Transverse colon (tissue), 4 donors: ENCODE measurements at places on chromosomes 5 and 9.
A peak's percentile ranks its signal among the peaks of the same experiment; 100 is the strongest.

DNA sequence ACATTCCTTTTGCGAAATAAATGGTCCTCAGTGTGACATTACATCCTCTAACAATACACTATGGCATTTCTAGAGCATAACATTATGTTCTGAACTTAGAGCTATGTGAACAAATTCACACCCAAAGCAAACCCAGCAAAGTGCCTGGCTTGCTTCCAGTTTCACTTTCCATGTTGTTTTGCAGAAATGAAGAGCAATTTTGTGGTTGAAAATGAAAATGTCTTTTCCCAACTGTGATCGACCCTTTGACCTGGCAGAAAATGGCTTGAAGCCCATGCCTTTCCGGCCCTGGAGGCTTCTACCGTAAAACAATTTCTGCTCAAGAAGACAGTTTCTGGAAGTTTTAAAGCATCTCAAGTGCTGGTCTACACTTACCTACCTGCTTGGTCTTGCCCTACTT, 344.7 kb upstream of the RGMB start:
- peak; percentile 35 for DNase-seq

- DNase-seq: no peak
Observed at GRCh38 chr5:132375957-132376356, 6.4 kb downstream of the SLC22A5 start.

- no peak for DNase-seq
Observed at GRCh38 chr9:136197930-136198604, 6.9 kb downstream of the LHX3 start.

DNA sequence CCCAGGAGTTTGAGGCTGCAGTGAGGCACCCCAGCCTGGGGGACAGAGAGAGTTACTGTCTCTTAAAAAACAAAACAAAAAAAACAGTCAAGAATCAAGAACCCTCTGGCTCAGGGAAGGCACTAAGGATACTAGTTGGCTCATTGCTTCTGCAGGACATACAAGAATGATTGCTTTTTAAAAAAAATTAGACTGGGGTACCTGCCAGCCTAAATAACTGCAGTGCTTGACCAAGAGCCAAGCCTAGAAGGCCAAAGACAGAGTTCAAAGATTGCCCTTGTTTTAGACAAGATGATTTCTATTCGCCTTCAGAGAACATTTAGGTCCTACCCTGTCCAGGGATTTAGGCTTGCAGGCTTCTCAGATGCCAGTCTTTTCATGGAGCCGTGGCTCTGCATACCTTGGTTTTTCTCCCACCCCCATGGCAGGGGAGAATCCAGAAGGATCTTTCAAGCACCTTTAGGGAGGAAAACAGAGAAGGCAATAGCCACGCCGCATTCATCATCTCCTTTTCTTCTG, 93.7 kb upstream of the IL6ST start:
- DNase-seq: no peak

- DNase-seq: peak; percentile 22
Observed at GRCh38 chr5:32531885-32532520, 53.4 kb upstream of the SUB1 start.

DNA sequence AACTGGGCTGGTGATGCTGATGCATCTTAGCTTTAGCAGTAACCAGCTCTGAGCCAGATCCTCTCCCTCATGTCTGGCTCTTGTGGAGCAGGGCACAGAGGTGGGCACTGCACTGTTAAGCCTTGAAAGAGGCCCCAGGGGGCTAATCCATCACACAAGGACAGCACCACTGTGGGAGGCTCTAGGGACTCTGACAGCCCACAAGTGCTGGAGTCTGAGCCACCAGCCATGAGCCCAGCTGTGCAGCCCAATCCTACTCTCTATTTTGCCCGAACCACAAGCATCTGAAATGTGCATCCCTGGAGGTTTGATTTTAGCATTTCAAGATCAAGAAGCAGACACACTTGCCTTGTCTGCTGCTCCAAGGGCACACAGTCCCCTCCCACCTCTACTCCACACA, 407.1 kb upstream of the TRPC7 start:
- DNase-seq: no peak

- DNase-seq: no peak
Observed at GRCh38 chr5:166772770-166773169, 1518.7 kb upstream of the WWC1 start.

- DNase-seq: no peak
Observed at GRCh38 chr9:136058801-136059302, 36.2 kb downstream of the NACC2 start.

DNA sequence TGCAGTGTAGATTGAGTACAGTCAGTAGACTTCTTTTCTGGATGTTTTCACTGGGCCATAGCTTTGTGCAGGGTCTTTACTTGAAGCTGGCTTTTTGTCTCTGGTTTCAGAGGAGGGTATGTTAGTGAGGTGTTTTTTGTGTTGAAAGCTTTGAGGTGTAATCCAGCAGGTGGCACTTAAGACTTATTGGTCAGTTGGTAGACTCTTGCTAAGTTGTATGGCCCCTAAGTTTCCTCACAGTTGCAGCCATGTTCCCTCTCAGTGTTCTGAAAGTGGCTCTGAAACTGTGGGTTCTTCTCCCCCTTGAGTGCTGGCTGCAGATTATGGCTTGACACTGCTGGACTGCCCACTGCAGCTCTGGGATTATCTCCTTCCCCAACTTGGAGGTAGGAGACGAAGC, 55.7 kb upstream of the SLC44A1 start:
- DNase-seq: no peak

GRCh38 chr9:134211811-134212485, 47.6 kb upstream of the RNU6ATAC start:
- no peak for DNase-seq

GRCh38 chr9:16268067-16268881, 602.2 kb downstream of the BNC2 start:
- DNase-seq: no peak

DNA sequence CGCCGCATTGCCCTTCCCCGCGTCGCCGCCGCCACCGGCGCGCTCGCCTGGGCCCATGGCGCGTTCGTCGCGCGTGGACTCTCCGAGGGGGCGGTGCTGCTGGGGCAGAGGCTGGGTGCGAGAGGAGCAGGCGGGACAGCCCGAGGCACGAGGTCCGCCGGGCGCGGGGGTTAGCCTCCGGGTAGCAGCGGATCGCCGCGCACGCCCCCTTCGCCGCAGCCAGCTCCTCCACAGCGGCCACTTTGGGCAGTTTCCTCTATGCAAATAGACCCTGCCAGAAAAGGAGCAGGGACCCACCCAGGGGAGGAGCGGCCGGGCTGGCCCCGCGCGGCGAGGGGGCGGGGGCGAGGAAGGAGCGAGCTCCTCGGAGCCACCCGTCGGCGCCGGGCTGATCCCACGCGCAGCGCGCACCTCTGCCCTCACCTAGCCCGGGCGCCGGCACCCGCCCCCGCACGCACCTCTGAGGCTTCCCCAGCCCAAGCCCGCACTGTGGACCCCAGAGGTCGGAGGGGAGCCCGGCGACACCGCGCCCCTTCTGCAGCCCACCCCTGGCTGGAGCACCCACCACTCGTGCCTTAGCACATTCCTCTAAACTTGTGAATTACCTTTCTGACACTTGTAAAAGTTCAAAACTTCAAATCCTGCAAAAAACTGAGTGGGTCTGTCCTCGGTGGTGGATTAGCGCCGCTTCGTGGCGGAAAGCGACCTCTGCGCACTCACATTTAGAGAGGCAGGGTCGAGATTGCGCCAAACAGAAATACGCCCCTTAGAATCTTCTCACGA, at the start of gene COL23A1:
TSS of gene COL23A1 (minus strand) at position 253 of the 783 bp plus-strand sequence.
- DNase-seq: peak; percentile 22

DNA sequence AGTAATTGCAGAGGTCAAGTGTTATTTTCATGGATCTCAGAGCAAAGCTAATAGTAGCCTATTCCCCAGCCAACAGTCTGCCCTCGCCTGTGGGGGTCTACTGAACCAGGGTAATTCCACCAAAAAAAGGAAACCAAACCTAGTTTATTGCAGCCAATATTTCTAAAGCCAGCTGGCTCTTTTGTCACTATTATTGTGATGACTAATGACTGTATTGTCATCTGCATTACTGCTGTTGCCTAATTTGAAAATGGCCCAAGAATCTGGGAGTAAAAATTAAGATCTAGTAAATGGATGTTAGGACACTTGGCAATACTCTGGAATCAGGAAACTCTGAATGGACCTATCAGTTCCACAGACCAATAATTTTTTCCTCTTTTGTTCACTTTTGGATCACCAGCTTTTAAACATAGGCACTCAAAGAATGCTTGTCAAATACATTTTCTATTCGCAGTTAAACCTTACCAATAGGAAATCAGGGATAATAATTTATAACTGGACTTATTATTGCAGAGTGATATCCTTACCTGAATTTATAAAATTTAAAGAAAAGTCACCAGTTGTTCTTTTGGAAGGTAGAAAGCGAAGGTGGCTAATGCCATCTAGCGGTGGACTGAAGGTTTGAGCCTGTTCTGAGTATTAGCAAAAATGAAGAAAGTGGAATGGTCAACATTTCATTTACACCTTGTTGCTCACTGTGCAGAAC, 69.2 kb downstream of the SYK start:
- peak; percentile 37 for DNase-seq

DNA sequence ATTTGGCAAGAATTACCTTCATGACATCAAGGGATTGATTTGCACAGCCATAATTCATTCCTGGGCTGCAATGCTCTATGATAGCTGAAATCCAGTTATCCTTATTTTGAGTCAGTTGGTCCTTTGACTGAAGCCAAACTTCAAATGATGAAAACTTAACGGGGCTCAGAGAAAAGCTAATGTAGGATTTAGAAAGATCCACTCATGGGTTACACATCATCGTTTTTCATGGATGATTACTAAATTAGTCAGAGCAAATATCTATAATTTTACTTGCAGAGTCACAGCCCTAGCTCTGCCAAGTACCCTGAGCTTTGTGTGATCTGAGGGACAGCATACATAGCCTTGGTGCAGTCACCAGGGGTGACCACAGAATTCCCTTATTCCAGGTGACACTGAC, 27.3 kb upstream of the MUSK start:
- DNase-seq: no peak

GRCh38 chr9:110266795-110267194, 10.5 kb upstream of the TXN start:
- no peak for DNase-seq

DNA sequence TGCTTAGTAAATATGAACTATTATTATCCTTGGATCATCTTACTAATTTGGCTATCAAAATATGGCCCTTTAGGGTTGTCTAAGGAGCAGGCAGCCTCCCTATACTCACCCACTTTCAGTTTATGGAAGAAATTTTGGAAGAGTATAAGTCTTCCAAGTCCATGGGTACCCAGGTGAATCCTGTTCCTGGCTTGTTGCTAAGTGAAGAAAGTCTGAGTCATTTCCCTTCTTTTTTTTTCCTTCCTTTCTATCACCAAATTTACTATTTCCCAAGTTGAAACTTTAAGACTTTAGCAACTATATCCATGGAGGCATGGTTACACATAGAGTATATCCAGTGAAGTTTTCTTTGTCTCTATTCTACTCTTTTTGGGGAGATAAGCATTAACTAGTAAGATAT, 184.0 kb upstream of the ACTBL2 start:
- DNase-seq: no peak

- DNase-seq: no peak
Observed at GRCh38 chr9:130483371-130483971, 38.7 kb downstream of the ASS1 start.

DNA sequence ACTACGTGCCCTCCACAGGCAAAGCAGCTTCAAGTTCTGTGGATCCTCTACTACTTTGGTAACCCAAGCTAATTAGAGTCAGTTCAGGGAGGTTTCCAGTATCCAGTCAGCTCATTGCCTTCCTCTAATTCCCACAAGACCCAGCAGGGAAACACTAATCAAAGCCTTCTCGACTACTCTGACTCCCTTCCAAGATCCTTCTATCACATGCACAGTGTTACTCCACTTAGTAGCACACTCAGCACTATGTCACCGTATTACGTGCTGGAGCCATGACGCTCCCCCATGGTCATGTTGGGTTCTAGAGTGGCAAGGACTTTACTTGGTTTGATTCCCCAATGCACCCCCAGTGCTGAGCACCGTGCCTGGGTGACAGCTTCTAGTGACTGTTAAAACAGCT, 53.0 kb downstream of the DCP2 start:
- no peak for DNase-seq

- no peak for DNase-seq
Observed at GRCh38 chr9:124098141-124098905, 86.8 kb downstream of the LHX2 start.

- no peak for DNase-seq
Observed at GRCh38 chr9:13615660-13616490, 336.4 kb upstream of the MPDZ start.

GRCh38 chr5:35360671-35361070, 130.4 kb upstream of the PRLR start:
- no peak for DNase-seq

- DNase-seq: no peak
Observed at GRCh38 chr9:104009826-104010225, 84.3 kb upstream of the SMC2 start.

DNA sequence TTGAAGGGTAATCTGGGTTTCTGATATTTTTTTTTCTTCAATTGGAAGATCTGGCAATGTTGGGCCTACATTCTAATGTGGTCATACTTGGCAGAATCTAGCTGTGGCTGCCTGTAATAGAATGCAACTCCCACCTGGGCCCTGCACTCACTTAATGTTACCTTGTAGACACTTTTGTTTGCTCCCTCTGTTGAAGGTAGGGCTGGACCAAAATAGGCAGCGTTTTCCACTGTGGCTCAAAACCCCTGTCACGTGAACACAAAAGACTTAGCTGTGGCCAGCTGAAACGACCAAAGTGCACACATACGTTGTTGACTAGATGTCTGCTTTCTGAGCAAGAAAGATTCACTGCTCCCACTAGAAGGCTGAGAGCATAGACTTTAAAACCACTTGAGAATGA, 117.6 kb upstream of the HMHB1 start:
- no peak for DNase-seq

- no peak for DNase-seq
Observed at GRCh38 chr5:27450607-27451006, 412.2 kb upstream of the CDH9 start.

GRCh38 chr9:99262949-99263418, 40.9 kb downstream of the SEC61B start:
- DNase-seq: no peak

- no peak for DNase-seq
Observed at GRCh38 chr5:36152324-36153297, 700 bp downstream of the SKP2 start.

- no peak for DNase-seq
Observed at GRCh38 chr5:1077026-1077425, 34.8 kb downstream of the SLC12A7 start.

- no peak for DNase-seq
Observed at GRCh38 chr5:150156027-150156368, 353 bp upstream of the PDGFRB start.

GRCh38 chr9:7186175-7186574, 428.4 kb downstream of the KDM4C start:
- no peak for DNase-seq

GRCh38 chr9:92480986-92481633, 1.2 kb downstream of the ASPN start:
- no peak for DNase-seq

- DNase-seq: no peak
Observed at GRCh38 chr9:38408719-38409118, 15.5 kb downstream of the IGFBPL1 start.

- DNase-seq: no peak
Observed at GRCh38 chr5:113182658-113183344, 206.2 kb downstream of the DCP2 start.
